ENCODE measurements at places on chromosomes 3 and 15. TPM values are rescaled to one million over a fixed set of nuclear protein-coding genes. Genes with fewer than 3 reads are reported as not detected.

DNA sequence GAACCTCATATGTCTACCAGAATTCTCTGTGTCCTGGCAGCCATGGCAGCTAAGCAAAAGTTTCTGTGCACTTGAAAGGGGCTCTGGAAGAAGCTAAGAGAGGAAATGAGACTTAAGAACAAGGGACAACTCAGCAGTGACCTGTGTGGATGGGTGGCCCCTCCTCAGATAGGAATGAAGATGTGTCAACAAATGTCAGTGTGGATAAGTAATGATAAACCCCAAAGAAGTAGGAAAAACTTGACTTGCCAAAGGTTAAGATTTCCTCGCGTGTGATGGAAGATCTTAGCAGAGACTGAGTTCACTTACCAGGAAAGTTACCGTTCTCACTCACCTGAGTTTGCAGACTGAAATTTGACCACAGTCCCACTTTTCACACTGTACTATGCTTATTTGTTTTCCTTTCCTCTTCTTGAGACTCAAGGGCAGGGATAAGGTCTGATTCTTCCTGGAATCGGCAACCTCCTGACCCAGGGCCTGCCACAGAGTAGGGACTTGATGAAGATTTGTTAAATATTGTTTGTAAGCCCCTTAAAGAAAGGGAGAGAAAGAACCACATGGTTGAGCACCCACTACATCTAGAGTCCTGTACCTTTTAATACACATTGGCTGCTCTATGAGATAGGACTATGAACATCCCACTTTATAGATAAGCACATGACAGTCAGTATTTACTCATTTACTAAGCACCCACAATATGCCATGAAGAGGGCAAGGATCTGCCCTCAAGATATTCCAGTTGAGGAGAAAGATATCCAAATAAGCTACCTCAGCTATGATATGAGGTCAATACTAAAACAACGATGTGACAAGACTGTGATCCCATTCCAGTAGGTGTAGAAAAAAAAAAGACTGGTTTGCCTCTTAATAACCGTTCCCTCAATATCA, 7.3 kb upstream of the HRH1 start:
- no peaks in the 10 kb centered on the region for H3K27me3 ChIP-seq
- no peak overlapping the region for H3K4me3 ChIP-seq

GRCh38 chr15:25541228-25541627, 102.4 kb upstream of the UBE3A start:
- no peaks in the 10 kb centered on the region for H3K36me3 ChIP-seq
- no peaks in the 10 kb centered on the region for H3K4me1 ChIP-seq
- H3K27ac ChIP-seq, result no peak overlapping the region
- H3K4me3 ChIP-seq, result no peak overlapping the region

- no peak overlapping the region for H3K27ac ChIP-seq
- no peaks in the 10 kb centered on the region for H3K4me1 ChIP-seq
- no peaks in the 10 kb centered on the region for H3K36me3 ChIP-seq
- no peak overlapping the region for H3K4me3 ChIP-seq
These were observed 52.9 kb upstream of the NUDT16 start for GRCh38 chr3:131328721-131329120.

Gene TCTA
- total RNA-seq, result 21.8 TPM

Gene BSN
- total RNA-seq, result 0.67 TPM

Gene DET1
- 10.4 TPM for total RNA-seq

DNA sequence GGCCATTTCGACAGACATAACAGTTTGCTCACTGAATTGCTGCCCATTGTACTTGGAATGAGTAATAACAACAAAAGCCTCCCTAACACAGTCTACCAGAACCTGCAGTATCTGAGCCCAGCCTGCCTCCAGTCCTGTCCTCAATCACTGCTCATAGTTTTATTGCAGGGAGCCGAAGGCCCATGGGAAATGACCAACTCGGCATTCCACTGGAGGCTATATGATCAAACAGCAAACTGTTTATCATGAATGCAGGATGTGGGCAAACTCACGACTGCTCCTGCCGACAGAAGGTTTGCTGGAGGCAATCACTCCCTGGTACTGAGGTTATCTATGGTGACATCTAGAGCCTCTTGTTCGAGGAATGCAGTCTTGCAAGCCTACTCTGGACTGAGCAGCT, 46.3 kb downstream of the LSM3 start:
- no peaks in the 10 kb centered on the region for H3K27me3 ChIP-seq
- H3K36me3 ChIP-seq, result no peaks in the 10 kb centered on the region
- H3K27ac ChIP-seq, result peak overlapping the region; percentile 14
- DNase-seq, result no peak
- no peak overlapping the region for H3K4me3 ChIP-seq

Gene GOLGA8T
- not detected for total RNA-seq

- no peak for DNase-seq
- no peak overlapping the region for H3K27ac ChIP-seq
- no peaks in the 10 kb centered on the region for H3K27me3 ChIP-seq
- no peak overlapping the region for H3K4me3 ChIP-seq
- peaks cover 49% of the 10 kb centered on the region for H3K4me1 ChIP-seq
These were observed 105.8 kb downstream of the FNDC3B start for GRCh38 chr3:172145031-172145686.

- no peaks in the 10 kb centered on the region for H3K4me1 ChIP-seq
These were observed 435.2 kb upstream of the CCDC54 start for GRCh38 chr3:106942051-106942450.

Gene PRR20G
- not detected for total RNA-seq

Gene PCLAF
- 1.8 TPM for total RNA-seq

DNA sequence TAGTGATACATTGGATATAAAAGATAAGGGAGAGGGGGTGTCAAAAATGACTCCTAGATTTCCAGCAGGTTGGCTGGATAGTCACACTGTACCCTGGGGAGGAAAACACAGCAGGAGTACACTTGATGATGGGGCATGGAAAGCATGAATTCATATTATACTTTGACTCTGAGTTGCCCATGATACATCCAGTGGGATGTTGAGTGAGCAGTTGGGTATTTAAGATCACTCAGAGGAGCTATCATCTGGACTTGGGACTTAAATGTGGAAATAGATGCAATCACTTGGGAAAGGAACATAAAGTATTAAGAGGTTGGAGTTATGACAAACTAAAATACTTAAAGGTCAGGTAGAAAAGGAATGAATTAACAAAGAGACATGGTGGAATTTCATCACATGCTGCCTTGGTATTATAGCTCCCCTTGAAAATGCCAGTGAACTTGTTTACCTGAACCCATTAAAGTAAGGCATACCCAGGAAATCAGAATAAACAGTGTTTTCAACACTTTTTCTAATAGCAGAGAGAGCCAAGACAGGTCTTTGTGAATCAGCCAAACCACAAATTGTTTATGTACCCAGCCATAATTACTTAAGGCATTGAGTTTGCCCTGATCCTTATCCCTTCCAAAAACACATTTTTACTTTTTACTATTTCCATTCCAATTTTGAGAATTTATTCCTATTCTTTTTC, 49.9 kb upstream of the ABI3BP start:
- no peaks in the 10 kb centered on the region for H3K27me3 ChIP-seq
- H3K4me3 ChIP-seq, result no peak overlapping the region
- no peaks in the 10 kb centered on the region for H3K4me1 ChIP-seq
- no peaks in the 10 kb centered on the region for H3K36me3 ChIP-seq

- H3K4me1 ChIP-seq, result peaks cover 31% of the 10 kb centered on the region
- H3K27me3 ChIP-seq, result no peaks in the 10 kb centered on the region
- no peaks in the 10 kb centered on the region for H3K36me3 ChIP-seq
- H3K4me3 ChIP-seq, result no peak overlapping the region
- DNase-seq, result no peak
These were observed 115.9 kb downstream of the ASB7 start for GRCh38 chr15:100718075-100718980.

GRCh38 chr15:78917888-78918287, 27.0 kb downstream of the CTSH start:
- peaks cover 57% of the 10 kb centered on the region for H3K36me3 ChIP-seq
- no peak overlapping the region for H3K4me3 ChIP-seq
- peak overlapping the region; percentile 23 for H3K27ac ChIP-seq

- no peak for DNase-seq
- peaks cover 19% of the 10 kb centered on the region for H3K36me3 ChIP-seq
- no peaks in the 10 kb centered on the region for H3K27me3 ChIP-seq
- no peak overlapping the region for H3K27ac ChIP-seq
- no peaks in the 10 kb centered on the region for H3K4me1 ChIP-seq
- no peak overlapping the region for H3K4me3 ChIP-seq
These were observed 44.3 kb downstream of the U2SURP start for GRCh38 chr3:143045639-143046038.
